Myocyte (in vitro differentiated cells): ENCODE measurements at places on chromosomes 5 and 9. TPM values are rescaled to one million over a fixed set of nuclear protein-coding genes. Genes with fewer than 3 reads are reported as not detected.

- DNase-seq, result no peak
Observed at GRCh38 chr9:32218100-32218767, 166.2 kb upstream of the ACO1 start.

GRCh38 chr9:17894501-17895160 is 315.8 kb downstream of the SH3GL2 start:
- DNase-seq, result no peak

DNA sequence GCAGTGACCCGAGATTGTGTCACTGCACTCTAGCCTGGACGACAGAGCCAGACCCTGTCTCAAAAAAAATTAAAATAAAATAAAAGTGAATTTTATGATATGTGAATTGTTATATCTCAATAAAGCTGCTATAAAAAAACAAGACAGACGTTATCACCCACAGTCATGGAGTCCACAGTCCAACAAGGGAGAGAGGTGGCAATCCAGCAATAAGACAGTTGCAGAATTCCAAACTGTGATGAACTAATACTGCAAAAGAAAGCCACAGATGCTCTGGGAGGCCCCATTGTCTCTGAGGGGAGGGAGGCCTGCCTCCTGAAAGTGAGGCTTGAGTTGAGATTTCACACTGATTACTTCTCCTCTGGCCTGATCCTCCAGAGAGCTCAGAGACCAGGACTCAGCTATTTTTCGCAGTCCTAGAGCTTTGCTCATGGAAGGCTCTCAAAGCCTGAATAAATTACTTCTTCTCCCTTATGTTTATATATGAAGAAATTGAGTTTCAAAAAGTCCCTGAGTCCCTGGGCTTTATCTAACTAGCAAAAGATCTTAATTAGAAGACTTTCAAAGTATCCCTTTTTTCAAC is 28.0 kb downstream of the CCNJL start:
- no peak for DNase-seq

DNA sequence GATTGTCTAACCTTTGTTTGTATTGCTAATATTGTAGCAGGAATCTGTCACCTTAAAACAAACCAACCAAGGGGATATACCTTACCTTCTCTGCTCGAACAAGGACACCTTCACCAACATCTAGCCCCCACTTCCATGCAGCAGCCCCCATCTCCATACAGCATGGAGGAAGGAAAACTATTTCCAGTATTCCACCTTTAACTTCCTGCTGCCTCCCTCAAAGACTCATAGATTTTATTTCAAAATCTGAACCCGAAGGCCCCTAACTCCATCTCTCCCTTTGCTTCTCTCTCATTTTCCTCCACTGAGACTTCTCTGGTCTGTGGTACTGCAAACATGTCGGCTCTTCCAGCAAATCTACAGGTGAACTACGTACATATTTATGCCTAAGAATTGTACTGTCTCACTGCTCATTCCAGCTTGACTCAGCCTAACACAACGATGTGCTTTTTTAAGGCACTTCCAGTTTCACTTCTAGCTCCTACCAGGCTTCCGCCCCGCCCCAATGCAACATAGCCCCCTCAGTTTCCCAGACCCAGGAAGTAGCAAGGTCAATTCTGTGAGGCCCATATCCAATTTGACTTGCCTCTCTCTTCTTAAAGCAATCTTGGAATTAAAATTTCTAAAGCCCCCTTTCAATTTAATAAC is 70.7 kb upstream of the RNF38 start:
- DNase-seq, result peak; percentile 56

DNA sequence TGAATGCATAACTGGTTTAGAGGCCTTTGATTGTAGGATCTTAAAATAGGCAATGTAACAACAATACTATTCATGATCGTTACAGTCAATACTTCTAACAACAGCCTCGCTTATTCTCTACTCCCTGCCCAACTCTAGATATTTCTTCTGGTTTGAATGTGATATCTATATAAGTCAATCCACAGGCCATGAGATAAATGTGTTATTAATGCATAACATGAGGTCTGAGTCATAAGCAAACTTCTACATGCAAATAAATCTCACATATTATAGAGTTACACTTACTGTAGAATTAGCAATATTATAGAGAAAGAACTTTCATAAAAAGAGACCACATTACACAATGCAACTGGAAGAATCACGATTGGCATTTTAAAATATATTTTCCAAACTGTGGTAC is 2.9 kb upstream of the ALDOB start:
- no peak for DNase-seq

GRCh38 chr5:120103495-120103894 is 360.6 kb upstream of the PRR16 start:
- no peak for DNase-seq

DNA sequence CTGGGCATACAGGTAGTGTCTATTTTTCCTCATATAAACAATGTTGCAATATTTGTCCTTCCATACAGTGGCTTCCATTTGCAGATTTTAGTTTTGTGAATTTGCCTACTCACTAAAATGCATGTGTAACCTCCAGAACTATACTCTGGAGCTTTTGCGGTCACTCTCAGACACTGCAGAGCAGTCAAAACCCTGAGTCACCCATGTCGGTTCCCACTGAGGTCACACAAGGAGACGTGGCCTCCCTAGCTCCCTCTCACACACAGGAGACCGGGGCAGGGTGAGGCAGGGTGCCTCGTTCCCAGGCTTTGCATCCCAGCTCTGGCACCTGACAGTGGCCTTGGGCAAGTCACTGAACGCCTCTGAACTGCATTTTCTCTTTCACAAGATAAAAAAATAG is 55.5 kb upstream of the ZNF354A start:
- DNase-seq, result peak; percentile 20

The SPATA31A3 gene
- not detected in 2 replicates for total RNA-seq

The DDX4 gene
- not detected in 2 replicates for total RNA-seq

The LYRM7 gene
- 6.5 and 8.8 TPM in 2 replicates for total RNA-seq

The RELL2 gene
- 2.2 and 3.3 TPM in 2 replicates for total RNA-seq

The FAM153A gene
- total RNA-seq, result 0.19 and 0.57 TPM in 2 replicates
